ENCODE measurements at places on chromosomes 2 and 18.

DNA sequence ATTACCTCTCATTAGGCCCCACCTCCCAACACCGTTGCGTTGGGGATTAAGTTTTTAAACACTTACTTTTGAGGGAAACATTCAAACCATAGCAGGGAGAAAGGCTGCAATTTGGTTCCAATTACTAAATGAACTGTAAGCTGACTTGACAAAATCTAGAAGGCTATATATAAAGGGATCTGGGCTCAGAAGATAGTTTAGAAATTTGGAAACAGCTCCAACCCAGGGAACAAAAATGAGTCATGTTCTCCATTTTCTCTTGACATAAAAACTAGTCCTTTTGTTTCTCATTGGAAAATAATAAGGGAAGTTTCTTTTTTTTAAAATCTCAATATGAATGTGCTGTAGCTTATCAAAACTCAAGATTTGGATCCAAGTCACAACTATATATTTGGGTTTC is 17.5 kb downstream of the MOGAT1 start:
- H3K4me3 ChIP-seq = no peak overlapping the region
- H3K4me1 ChIP-seq = peaks cover 16% of the 10 kb centered on the region
- no peak overlapping the region for H3K27ac ChIP-seq
- H3K36me3 ChIP-seq = no peaks in the 10 kb centered on the region
- DNase-seq = no peak

GRCh38 chr2:56185101-56185581 is 1.4 kb downstream of the CCDC85A start:
- H3K27ac ChIP-seq = no peak overlapping the region
- DNase-seq = no peak
- H3K36me3 ChIP-seq = no peaks in the 10 kb centered on the region
- H3K4me3 ChIP-seq = peak overlapping the region; percentile 26
- peaks cover 51% of the 10 kb centered on the region for H3K27me3 ChIP-seq

DNA sequence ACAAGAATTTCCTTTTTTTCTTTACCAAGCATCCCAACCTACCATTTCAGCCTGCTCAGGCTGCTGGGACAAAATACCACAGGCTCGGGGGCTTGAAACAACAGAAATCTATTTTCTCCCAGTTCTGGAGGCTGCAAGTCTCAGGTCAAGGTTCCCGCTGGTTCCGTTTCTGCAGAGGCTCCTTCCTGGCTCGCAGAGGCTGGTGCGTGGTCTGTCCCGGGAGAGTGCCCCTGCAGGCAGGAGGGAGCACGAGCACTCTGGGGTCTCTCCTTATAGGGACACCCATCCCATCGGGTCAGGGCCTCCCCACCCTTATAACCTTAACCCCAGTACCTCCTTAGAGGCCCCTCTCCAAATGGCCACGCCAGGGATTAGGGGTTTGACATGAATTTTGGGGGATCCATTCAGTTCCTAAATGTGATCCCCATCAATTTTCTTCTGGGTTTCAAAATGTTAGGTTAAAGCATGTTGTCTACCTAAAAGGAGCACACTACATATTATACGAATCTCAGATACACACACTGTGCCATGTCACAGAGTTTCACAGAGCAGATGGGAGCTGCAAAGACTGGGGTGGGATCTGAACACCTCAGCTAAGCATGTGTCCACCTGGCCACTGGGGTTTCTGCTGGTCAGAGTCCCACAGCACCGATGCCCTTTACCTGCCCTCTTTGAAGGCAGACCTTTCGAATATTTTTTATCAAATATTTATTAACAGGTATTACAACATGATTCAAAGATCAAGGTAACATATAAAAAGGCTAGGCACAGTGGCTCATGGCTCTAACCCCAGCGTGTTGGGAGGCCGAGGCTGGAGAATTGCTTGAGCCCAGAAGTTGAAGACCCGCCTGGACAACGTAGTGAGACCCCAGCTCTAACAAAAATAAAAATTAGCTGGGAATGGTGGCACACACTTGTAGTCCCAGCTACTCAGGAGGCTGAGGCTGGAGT is 17.6 kb upstream of the ADI1 start:
- H3K27ac ChIP-seq = peak overlapping the region; percentile 72
- no peak for DNase-seq
- H3K27me3 ChIP-seq = no peaks in the 10 kb centered on the region
- H3K36me3 ChIP-seq = peaks cover 9% of the 10 kb centered on the region
- peak overlapping the region; percentile 51 for H3K4me3 ChIP-seq

DNA sequence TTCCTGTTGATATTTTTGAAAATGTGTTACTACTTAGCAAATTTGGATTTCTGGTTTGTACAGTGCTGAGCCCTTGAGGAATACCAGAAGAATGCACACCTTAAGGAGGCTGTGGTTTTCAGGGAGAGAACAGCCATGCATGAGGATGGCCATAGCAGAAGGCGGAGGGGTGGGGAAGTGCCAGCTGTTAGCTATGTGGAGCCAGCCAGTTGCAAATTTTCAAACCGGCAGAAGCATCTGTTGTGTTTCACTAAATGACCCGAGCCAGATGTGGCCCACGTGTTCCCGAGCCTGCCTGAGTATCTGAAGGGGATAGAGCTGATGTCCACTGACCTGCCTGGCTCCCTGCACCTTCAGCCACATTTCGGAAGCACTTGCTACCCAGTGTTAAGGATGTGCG is 16.4 kb upstream of the RBM44 start:
- peaks cover 80% of the 10 kb centered on the region for H3K36me3 ChIP-seq
- no peak for DNase-seq
- no peak overlapping the region for H3K27ac ChIP-seq
- no peak overlapping the region for H3K4me3 ChIP-seq
- H3K4me1 ChIP-seq = no peaks in the 10 kb centered on the region

DNA sequence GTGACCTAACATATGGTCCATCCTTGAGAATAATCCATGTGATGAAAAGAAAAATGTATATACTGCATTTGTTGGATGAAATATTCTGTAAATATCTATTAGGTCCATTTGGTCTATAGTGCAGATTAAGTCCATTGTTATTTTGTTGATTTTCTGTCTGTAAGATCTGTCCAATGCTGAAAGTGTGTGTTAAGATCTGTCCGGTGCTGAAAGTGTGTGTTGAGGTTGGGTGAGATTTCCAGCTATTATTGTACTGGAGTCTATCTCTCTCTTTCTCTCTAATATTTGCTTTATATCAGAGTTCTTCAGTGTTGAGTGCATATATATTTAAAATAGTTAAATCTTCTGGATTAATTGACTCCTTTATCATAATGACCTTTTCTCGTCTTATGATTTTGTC is 828.8 kb upstream of the CRIM1 start:
- no peaks in the 10 kb centered on the region for H3K4me1 ChIP-seq
- DNase-seq = no peak
- H3K4me3 ChIP-seq = no peak overlapping the region
- H3K36me3 ChIP-seq = no peaks in the 10 kb centered on the region
- no peak overlapping the region for H3K27ac ChIP-seq

Data from T-helper 2 cell treated with Interferon-gamma antibody and Interleukin-4, amounts not matched to agents 5 μg/mL and 100 μg/mL, for 36 hours (primary cell).